NCI-H774 (cell line): ENCODE measurements at places on chromosomes 6 and 20.

DNA sequence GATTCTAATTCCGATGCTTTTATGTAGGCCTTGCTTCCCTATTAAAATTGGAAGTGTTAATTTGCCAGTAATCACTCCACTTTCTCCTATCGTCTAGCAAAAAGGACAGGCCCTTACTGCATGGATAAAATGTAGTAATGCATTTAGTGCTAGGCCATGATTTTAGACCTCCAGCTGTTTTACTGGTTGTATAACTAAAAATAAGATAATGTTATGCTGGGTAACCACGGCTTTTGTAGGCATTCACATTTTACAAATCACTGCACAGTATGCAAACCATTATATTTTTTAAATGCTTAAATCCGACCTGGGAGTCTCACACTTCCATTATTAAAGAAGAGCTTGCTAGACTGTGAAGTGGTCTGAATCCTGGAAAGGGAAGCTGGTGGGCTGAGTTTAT is 179.5 kb downstream of the TFAP2A start:
- no peak for DNase-seq

DNA sequence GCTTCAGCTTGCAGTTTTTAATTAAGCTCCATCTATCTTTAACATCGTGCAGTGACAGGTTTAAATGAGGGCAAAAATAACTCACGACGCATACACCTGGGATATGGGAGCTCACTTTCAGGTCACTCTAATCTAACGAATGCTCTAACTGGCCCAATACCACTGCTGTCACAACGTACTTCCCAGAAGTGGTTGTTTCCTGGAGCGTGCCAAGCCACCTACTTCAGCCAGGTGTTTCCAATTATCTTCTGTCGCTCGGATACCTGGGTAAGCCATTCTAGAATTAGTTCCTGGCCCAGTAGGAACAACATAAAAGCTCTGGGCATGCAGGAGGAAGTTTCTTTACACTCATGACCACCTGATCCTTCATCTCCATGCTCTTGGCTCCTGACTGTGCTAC is 147.4 kb downstream of the FOXC1 start:
- peak; percentile 87 for DNase-seq

GRCh38 chr20:61938839-61939690 is 126.6 kb downstream of the TAF4 start:
- no peak for DNase-seq

- DNase-seq: no peak
These were observed 132.3 kb downstream of the PFDN4 start for GRCh38 chr20:54340206-54340605.

DNA sequence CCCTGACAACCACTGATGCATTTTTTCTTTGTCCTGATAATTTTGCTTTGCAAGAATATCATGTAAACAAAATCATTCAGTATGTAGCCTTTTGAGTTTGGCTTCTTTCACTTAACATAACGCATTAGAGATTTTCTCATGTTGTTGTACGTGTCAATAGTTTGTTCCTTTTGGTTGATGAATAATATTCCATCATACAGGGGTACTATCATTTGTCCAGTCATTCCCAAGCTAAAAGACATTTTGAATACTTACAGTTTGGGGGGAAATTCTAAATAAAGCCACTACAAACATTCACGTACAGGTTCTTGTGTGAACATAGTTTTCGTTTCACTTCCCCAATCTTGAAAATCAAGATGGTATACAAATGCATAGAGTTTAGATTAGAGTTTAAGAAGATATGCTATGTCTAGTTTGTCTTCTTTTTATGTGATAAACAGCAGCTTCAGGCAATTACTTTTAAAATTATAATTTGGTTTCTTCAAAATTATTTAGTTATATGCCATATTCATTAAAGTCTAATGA is 5.2 kb downstream of the HAO1 start:
- DNase-seq: no peak

- no peak for DNase-seq
These were observed 255.7 kb downstream of the GJA1 start for GRCh38 chr6:121691126-121691551.

GRCh38 chr20:63310265-63310991 is 17.4 kb downstream of the COL20A1 start:
- DNase-seq: no peak

- DNase-seq: no peak
These were observed 24.1 kb upstream of the MAP3K7 start for GRCh38 chr6:90610751-90611542.

DNA sequence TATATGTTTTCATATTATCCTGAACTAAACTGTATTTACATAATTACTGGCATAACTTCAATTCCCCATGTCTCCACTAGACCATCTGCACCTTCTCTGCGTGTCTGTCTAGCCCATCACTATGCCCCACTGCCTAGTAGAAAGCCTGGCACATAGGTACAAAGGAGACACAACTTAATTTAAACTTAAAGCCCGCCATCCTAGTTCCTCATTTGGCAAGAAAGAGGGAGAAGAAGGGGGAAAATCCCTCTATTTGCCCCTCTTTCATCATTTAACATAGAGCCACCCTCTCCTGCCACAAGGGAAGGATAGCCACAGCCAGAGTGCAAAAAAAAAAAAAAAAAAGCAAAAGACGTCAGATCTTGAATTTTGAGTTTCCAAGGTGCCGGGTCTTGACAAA is 1.8 kb downstream of the PKIG start:
- no peak for DNase-seq
